Smooth muscle cell of the pulmonary artery (primary cell): ENCODE measurements at places on chromosomes 1 and 21. TPM values are rescaled to one million over a fixed set of nuclear protein-coding genes. Genes with fewer than 3 reads are reported as not detected.

Gene UBL4B
- not detected in 2 replicates for total RNA-seq

Gene NECTIN4
- 0.07 and 0.13 TPM in 2 replicates for total RNA-seq

Gene SAMSN1
- 0.10 TPM in 1 of 2 replicates, not detected in the other for total RNA-seq

Gene SPRR2G
- total RNA-seq, result not detected in 2 replicates

Gene FABP3
- 7.5 and 40.1 TPM in 2 replicates for total RNA-seq

Gene RAB7B
- total RNA-seq, result 2.4 and 6.5 TPM in 2 replicates

Gene ZNF692
- 12.3 and 28.2 TPM in 2 replicates for total RNA-seq

Gene HENMT1
- total RNA-seq, result 1.9 and 3.4 TPM in 2 replicates

Gene DNAJC28
- 0.96 and 1.6 TPM in 2 replicates for total RNA-seq

Gene CLCA4
- total RNA-seq, result not detected in 2 replicates

Gene FAM167B
- 0.98 and 2.3 TPM in 2 replicates for total RNA-seq

Gene CELA2A
- total RNA-seq, result 0.20 TPM in 1 of 2 replicates, not detected in the other

Gene SLC26A9
- not detected in 2 replicates for total RNA-seq

Gene TMEM82
- total RNA-seq, result not detected in 2 replicates

Gene TNNT2
- under 0.01 TPM in 1 of 2 replicates, not detected in the other for total RNA-seq

Gene CCDC185
- total RNA-seq, result not detected in 2 replicates

Gene ELAPOR1
- total RNA-seq, result 0.39 and 0.59 TPM in 2 replicates

Gene NRAS
- total RNA-seq, result 37.6 and 41.7 TPM in 2 replicates

Gene MYBPH
- total RNA-seq, result 0.07 TPM in 1 of 2 replicates, not detected in the other

Gene VWA5B1
- total RNA-seq, result not detected in 2 replicates

Gene COL9A2
- total RNA-seq, result 1.4 and 1.5 TPM in 2 replicates

Gene RNF186
- not detected in 2 replicates for total RNA-seq

Gene MMEL1
- 0.39 TPM in 1 of 2 replicates, not detected in the other for total RNA-seq
